Activated T-helper 1 cell treated with anti-CD3 and anti-CD28 coated beads, Interleukin-12 subunit alpha, Interleukin-12 subunit beta, Interleukin-2, Interleukin-4 antibody, amounts not matched to agents 30 ng/mL and 10 ng/mL and 1 ng/mL, durations not matched to agents 14 hours and 24 hours and 36 hours (primary cell): ENCODE measurements at places on chromosomes 11 and 22.

DNA sequence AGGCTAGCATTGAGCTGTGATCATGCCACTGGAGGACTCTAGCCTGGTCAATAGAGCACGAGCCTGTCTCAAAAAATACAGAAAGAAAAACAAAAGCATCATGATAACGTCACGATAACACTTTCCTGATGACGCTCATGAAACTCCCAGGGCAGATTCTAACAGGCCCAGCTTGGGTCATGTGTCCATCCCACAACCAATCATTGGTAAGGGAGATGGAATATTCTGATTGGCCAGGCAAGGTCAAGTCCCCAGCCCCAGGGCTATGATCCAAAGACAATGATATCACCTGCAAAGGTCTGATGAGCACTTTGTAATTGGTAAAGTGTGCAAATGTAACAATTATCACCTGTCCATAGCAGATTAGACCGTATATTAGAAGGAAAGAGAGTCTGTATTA lies 21.5 kb upstream of the DDX6 start:
- DNase-seq = no peak

DNA sequence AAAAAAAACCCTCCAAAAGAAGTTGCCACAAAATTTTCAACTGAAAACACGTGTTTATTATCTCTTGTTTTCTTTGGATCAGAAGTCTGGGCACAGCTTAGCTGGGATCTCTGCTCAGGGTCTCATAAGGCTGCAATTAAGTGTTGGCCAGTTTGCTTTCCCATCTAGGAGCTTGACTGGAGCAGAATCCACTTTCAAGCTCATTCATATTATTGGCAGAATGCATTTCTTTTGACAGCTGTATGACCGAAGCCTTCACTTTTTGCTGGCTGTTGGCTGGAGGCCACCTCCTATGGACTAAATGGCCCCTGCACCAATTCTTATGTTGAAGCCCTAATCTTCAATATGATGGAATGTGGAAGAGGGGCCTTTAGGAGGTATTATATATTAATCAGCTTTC lies 139.6 kb downstream of the DDX10 start:
- no peak for DNase-seq

GRCh38 chr22:37282385-37282677 lies at the start of gene CYTH4:
Gene CYTH4, plus strand, starts transcription at chr22:37282508. Its CDS starts 62 bp downstream, at chr22:37282570.
- peak; percentile 74 for DNase-seq

- DNase-seq = no peak
Measured at GRCh38 chr22:18065256-18065655, 12.5 kb upstream of the PEX26 start.

DNA sequence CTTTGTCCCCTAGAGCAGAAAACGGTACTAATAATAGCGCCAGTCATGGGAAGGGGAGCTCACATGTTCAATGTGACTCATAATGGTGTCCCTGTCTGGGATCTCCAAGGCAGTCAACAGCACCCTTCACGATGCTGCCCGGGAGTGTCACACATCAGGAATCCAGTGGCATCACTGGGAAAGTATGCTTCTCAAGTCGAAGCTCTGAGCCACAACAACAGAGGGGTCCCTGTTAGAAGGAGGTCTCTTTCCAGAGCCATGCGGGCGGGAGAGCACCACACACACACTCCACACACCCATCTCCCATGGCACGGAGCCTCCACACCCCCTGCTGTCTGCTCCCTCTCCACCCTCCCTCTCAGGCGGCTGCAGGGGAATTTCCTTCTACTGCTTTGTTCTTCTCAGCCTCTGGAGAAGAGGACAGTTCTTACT lies 119.7 kb downstream of the ETS1 start:
- no peak for DNase-seq

DNA sequence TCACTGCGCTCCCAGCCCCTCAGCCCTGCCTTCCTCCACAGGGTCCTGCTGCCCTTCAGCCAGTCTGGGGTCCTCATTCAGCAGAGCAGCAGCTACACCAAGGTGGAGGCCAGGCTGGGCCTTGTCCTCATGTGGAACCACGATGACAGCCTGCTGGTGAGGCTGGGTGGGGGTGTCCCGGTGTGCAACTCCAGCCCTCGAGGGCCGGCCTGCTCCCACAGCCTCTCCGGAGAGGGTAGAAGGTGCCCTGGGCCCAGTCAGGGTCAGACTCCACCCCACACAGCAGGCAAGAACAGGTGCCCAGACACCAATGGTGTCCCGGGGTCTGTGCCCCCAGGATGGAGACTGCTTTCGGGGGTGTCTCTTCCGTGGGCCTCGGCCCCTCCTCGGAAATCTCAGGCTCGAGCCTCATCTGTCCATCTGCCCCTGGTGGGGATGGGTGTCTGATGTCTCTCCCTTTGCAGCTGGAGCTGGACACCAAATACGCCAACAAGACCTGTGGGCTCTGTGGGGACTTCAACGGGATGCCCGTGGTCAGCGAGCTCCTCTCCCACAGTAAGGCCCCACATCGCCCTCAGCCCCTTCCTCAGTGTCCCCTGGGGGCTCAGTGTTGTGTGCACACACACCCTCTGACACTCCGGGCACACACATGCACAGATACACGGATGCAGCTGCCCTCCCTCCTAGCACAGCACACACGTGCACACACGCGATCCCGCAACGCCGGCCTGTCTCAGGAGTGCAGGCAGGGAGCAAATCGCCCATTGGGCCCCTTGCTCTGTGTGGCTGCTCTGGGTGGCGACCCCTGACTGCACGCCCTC lies 4.9 kb downstream of the MUC5AC start:
- no peak for DNase-seq

DNA sequence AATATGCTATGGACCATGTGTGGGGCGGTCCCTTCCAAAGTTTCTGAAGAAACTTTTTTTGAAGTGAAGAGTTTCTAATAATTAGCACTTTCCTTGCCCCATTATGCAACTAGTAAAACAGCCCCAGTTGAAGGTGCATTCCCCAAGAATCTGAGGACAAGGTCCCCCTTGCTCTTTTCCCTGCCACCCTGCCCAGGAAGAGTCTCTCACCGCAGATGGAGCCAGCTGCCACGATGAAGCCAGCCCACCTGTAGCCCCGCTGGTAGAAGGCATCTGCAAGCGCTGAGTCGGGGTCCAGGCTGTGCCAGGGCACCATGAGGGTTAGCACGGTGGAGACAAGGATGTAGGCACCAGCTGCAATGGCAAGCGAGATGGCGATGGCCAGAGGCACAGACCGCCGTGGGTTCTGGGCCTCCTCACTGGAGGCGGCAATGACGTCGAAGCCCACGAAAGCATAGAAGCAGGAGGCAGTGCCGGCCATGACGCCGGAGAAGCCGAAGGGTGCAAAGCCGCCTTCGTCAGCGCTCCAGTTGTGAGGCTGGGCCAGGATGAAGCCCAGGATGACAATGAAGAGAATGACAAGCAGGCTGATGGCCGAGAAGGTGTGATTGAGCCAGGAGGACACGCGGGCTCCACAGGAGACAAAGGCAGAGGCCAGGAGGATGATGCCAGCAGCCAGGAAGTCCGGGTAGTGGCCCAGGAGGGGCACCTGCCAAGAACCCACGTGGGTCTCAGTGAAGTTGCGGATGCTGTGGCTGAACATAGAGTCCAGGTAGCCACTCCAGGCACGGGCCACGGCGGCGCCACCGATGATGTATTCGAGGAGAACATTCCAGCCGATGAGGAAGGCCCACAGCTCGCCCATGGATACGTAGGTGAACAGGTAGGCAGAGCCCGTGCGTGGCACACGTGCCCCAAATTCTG lies 1.5 kb downstream of the SLC7A4 start:
- no peak for DNase-seq

DNA sequence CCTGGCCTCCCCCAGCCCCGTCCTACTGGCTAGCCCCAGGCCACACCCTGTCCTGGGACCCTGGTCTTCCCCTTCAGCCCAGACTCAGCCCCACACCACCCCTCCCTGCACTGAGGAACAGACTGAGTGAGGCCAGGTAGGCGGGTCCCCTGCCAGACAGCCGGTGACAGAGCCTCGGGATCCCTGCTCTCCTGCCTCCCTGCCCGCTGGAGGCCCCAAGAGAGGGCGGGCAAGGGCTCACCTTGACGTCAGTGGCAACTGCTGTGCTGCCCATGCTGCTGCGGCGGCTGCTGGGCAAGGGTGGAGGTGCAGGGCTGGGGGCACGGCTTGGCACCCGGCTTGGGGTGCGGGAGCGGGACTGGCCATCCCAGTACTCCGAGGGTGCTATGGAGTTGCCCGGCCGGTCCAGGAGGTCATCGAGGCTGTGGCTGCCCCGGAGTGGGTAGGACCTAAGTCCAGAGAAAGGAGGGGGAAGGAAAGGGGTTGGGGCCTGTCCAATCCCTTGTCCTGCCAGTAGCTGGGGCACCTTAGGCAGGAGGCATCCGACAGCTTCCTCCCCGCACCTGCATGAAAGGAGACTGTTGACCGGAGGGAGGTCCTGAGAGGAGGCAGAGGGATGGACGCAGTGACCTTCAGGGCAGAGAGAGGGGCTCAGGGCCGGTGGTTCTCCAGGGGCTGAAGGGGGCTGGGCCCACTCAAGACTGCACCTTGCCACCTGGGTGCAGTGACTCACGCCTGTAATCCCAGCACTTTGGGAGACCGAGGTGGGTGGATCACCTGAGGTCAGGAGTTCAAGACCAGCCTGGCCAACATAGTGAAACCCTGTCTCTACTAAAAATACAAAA lies 2.2 kb upstream of the SLC16A8 start:
- DNase-seq = no peak

- DNase-seq = no peak
Measured at GRCh38 chr11:128311742-128312719, 275.3 kb downstream of the ETS1 start.

DNA sequence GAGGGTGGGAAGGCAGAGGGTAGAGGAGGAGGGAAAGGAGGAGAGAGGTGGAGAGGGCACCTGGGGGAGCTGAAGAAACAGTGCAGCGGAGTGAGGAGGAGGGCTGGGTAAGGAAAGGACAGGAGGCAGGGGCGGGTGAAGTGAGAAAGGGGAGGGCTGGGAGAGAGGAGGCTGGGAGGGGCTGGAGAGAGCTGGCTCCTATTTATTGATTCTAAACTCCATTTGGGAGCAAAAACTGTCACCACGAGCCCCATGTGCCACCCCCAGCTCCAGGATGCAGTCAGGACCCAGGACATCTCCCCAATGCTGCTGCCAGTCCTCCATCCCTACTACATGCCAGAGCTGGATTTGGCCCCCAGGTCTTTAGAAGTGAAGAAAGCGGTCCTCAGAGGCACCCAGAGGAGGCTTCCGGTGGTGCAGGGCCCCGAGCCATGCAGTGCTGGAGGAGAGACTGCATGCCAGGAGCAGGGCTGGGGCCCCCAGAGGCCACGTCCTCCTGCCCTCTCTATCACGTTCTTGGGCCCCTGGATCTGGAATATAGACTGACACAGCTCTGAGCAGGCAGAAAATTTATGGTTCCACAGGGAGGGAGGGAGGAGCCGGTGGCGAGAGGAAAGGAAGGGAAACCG lies 53.7 kb downstream of the SLC22A12 start:
- no peak for DNase-seq

DNA sequence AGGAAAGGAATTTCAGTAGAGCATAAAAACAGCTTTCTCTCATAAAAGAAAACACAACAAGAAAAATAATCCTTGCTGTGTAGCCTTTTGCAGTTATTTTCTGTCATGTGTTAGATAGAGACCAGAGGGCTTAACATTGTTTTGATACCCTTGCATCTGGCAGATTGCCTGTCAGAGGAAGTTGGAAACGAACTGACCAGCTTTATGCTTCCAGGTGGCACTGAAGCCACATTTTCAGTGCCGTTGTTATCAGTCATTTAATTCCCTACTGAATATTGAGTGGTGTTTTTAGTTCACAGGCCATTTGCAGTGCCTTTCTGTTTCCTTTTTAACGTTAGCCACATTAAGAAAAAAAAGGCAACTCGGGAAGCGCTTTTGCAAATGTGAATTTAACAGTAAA lies 21.5 kb upstream of the RAG2 start:
- no peak for DNase-seq

DNA sequence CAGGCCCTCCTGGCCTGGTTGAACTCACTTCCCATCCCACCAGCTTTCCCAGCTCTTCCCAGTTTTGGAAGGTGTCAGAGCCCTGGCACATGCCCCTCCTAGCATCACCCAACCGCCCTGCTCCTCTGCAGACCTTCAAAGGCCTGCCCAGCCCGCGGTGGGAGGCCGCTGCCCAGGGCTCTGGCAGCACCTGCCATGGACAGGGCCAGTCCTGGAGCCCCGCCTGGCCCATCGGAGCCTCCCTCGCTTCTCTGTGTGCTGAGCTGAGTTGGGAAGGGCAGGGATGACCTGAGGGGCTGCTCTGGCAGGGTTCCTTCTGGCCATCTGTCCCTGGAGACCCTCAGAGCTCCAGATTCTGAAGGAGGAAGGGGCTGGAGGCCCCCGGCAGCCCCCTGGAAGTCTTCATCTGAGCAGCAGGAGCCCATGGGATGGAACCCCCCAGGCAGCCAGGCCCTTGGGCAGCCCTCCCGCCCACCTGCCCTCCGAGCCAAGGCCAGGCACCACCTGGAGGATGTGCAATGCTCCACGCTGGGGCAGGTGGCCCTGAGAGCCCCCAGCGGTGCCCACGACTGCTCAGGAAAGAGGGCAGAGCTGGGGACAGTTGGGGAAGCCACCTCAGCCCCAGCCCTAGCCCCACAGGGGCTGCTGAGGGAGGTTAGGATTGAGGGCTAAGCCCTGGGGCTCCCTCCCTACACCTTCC lies 3.6 kb downstream of the LSP1 start:
- no peak for DNase-seq

DNA sequence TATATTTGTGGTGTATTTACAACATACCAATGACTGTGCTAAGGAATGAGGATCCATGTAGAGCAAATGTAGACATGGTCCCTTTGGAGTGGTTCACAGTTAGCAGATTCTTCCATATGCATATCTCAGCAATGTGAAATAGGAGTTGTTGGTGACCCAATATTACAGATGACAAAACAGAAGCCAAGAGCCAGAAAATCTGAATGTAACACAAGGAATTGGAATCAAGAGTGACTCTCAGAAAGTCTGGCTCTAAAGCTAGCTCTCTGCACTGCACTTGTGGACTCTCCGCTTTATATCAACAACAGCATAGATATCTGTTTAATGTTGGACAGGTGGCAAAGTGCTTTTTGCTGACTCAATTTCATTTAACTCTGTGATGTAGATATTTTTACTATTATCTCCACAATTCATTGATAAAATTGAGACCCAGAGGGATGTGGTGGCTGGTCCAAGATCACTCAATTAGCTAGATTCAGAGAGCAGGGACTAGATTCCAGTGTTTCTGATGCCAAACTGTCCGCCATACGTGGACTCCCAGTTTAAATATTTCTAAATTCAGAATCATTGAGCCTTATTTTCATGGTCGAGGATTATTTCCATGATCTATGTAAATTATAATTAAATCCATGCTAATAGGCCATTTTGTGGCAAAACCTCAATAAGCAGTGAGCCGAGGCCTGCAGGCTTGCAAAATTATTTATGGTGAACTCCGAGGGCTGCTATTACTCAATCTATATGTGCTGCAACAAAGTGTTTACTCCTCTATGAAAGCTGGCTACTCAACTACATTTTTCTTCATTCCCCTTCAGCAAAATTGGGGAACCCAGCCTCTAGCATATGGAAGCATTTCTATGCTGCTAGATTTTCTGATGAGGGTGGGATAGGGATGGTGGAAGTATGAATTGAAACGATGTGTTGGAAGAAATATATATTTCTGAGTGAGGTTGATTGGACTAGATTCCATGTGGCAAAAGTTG lies 21.1 kb upstream of the TENM4 start:
- DNase-seq = no peak
